Cardiac muscle cell (in vitro differentiated cells and primary cell): ENCODE measurements at places on chromosomes 2 and 18. TPM values are rescaled to one million over a fixed set of nuclear protein-coding genes. Genes with fewer than 3 reads are reported as not detected.

Gene SCN3A
- 0.04 and 0.06 TPM in 2 replicates for total RNA-seq

Gene SPR
- 13.2 and 16.3 TPM in 2 replicates for total RNA-seq

GRCh38 chr2:113707106-113707505 lies 49.3 kb downstream of the SLC35F5 start:
- no peak overlapping the region for H3K27ac ChIP-seq
- no peaks in the 10 kb centered on the region for H3K27me3 ChIP-seq
- no peak overlapping the region for H3K4me3 ChIP-seq
- no peaks in the 10 kb centered on the region for H3K4me1 ChIP-seq

Gene SNED1
- total RNA-seq, result 0.09 and 1.2 TPM in 2 replicates
